T-helper 1 cell (primary cell): ENCODE measurements at places on chromosomes 7 and 10.

DNA sequence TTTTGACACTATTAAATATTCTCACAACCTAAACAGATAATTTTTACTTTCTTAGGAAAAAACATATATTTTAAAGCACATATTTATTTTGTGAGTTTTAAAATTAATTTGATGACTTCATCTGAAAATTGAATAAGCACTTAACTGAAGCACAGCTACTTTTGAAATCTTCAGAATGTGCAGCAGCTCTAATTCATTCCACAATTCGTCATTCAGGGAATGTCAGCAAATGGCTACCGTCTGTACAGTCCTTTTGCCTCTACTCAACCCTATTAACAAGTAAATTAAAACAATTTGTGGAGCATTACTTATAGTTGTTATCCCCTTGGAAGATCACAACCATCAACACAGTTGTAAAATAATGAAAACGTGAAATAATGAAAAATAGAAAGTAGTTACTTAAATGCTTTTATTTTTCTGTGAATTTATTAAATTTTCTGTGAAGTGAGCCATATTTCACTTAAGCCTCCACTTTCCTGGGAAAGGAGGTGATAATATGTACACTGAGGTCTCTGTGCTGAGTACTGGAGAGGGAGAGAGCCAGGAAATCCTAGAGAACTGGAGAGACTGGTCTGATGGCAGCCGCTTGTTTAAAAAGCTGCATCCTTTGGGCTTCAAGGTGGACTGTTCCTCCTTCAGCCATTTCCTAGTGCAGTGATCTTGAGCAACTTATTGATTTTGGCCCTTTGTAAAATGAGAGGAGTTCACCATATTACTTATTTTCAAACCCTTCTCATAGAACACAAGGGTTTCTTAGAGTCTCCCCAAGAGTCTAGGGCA, 70.6 kb downstream of the REEP3 start:
- DNase-seq: no peak

DNA sequence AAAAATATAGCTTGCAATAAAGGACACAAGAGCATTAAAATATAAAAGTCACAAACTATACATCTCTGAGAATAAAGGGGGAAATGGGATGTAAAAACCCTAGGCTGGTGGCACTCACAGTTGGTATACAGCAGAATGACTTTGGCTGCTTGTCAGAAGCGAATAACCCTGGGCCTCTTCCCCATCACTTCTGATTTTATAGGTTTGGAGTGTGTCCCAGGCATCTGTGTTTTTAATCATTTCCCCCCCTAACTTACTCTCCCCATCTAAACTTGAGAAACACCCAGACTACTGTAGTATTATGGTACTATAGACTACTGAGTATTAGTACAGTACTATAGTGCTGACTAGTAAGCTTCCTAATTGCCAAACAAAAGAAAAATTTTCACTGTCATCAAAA, 1.8 kb upstream of the RPA3 start:
- DNase-seq: no peak

DNA sequence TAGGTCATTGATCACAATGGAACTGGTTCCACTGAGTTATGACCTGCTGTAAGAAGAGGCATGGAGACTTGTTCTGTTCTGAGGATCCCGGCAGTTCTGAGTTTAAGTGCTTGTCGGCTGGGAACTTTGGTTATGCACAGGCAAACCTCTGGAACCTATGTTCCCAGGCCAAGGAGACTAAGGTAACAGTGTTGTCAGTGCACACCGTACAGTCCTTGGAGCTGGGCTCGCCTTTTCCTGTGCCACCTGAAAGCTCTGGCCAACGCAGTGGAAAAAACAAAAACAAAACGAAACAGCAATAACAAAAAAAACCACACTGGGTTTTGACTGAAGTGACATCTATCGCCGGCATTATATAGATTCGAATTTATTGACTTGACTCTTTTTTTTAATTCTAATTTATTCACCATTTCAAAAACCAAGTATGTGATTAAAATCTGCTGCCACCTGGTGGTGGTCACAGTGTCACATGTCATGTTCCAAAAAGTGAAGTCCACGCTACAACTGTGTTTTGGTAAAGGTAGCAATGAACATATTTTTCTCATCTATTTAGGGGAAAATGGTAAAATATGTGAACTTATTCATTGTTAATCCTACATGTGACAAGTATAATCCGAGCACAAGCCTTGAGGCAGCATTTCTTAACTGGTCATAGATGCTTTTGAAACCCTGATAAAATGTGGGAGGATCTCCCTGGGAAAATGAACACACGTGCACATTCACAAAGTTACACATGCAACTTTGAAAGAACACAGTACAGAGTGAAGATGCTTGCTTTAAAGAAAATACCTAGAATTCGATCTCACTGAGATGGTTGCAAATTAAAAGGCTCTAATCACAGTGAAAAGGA, 113.8 kb upstream of the PPP2R2D start:
- DNase-seq: no peak

DNA sequence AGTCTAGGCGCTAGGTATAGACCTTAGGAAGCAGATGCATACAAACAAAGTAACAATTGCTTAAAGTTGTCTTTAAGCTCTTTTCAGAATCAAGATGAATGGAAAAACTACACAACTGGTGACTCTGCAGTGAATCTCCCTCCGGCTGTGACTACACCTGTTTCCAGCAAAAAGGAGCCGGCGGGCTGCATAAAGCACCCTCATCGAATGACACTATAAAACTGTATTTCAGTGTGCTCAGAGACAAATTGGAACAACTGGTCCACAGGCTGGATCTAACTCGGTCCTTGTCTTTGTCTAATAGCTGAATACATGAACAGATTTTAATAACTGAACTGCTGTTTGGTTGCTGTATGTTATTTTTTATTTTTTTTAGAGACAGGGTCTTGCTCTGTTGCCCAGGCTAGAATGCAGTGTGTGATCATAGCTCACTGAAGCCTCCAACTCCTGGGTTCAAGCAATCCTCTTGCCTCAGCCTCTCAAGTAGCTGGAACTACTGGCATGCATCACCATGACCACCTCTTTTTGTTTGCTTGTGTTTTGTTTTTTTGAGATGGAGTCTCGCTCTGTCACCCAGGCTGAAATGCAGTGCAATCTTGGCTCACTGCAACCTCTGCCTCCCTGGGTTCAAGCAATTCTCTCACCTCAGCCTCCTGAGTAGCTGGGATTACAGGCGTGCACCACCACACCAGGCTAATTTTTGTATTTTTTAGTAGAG, 64.2 kb upstream of the SVIL start:
- no peak for DNase-seq

- no peak for DNase-seq
Measured at GRCh38 chr7:68752485-68753178, 845.6 kb upstream of the AUTS2 start.

DNA sequence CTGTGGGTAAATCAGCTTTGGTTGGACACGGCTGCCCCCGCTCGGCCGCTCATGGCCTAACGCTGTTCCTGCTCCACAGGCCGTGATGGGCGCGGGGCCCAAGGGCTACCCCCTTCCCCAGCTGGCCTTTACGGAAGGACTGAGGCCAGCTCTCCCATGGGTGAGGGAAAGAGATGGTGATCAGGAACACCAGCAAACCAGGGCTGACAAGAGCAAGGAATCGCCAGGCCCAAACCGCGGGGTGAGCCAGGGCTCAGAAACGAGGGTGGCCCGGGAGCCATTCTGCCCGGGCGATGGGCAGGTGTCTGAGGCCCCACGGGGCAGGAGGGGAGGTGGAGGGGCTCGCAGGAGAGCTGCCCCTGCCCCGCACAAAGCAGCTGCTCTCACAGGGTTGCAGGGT, 26.6 kb downstream of the GPER1 start:
- no peak for DNase-seq

DNA sequence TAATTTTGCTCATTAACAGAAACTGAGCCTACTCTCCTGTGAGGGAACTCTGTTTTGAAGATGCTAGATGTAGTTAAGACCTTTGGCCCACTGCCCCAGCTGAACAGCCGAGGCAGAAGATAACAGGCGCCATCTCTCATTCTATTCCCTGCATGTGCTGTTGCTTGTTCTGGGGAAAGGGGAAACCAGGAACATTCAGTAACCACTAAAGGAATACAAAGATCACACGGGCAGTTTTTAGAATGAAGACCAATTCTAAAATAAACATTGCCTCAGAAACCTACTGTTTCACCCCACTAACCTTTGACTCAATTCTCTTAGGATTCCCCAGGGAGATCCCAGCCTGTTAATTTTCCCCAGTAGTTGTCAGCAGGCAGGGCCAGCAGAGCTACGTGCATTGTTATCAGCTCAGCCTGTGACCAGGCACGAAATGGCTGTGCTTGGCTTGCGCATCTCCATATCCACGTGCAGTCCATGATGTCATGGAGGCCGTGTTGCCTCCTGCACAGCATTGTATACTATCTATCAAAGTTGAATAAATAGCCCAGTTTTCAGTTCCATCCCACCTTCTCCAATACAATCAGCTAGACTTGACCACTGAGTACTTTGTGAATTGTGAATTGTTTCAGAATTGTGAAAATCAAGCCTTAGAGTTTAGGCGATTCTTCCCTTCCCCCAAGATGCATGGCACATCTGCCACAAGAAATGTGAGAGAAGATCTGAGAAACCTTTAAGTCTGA, 36.0 kb downstream of the ANK3 start:
- no peak for DNase-seq

- DNase-seq: no peak
Measured at GRCh38 chr10:97332591-97333350, 1.8 kb downstream of the FRAT2 start.

DNA sequence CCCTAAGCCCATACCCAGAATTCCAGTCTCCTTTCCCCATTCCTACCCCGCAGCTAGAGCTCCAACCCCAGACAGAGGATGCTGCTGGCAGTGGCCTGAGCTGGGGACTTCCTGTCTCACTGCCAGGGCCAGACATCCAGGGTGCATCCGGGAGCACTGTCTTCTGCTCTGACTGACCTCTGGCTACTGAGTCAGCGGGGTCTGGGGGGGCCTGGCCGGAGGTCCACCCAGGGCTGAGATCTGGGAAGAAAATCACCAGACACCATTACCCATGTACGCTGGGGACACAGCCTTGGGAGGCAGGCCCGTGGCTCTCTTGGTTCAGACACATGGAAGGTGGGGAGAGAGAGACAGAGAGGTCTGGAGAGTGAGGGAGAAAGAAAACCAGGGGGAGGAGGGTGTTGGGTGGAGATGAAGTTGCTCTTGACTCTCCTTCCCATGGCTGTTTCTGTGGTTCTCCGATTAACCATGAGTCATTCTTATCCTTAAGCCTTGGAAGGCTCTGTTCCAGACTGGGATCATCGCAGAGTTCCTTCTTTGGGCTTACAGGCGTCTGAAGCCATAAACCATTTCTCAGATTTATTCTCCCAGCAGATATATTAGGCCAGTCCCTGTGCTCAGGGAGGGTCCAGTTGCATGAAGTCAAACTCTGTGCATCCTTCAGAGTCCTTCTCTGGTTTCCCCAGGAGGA, 23.6 kb downstream of the TSPAN15 start:
- no peak for DNase-seq

DNA sequence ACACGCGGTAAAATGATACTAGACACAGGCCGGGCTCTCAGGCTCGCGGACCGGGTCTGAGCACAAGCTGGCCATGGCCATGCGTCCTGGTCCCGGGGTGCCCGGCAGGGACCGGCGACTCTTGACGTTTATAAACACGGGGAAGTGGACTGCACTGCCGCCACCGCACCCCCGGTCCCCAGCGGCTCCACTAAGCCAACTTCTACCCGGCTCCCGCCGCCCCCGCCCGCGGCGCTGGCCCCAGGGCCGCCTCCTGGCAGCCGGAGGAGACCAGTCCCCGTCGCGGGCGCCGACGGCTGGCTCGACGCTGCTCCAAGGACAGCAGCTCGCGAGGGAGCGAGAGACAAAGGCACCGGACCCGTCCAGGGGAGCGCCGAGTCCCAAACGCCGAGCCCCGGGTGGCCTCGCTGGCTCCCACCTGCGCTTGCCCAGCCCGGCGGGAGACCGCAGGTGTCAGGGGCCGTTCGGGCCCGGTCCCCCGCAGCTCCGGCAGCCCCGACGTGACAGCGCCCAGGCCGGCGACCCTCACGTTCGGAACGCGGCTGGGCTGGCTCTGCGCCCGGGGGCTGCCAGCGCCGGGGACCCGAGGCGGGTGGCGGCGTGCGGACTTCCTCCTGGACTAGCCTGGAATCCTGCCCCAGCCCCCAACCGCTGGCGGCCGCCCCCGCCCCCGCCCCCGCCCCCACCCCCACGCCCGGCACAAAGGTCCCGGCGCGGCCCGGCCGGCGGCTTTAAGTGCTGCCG, 517 bp downstream of the ITGB1 start:
- peak; percentile 10 for DNase-seq

DNA sequence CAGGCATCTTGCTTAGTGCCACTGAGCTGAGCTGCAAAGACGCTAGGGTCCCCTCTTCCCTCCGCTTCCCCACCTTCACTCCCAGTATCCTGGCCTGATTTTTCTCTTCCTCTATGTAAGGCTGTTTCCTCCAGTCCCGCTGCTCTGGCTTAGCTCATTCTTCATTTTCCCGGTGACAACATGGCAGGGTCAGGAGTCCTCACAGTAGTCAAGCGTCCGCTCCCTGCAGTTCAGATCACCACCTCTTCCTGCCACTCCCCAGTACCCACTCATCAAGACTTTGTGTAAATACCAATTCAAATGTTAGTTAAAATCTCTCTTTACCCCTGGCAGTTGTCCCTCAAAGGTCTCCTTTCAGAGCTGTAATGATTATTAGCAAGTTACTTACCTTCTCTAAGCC, 650.4 kb upstream of the CELF2 start:
- DNase-seq: no peak

GRCh38 chr10:60809157-60809556, 30.9 kb downstream of the CDK1 start:
- DNase-seq: no peak

GRCh38 chr7:137135654-137136350, 207.7 kb downstream of the PTN start:
- no peak for DNase-seq

- no peak for DNase-seq
Measured at GRCh38 chr10:9222917-9223316, 1168.4 kb downstream of the GATA3 start.

DNA sequence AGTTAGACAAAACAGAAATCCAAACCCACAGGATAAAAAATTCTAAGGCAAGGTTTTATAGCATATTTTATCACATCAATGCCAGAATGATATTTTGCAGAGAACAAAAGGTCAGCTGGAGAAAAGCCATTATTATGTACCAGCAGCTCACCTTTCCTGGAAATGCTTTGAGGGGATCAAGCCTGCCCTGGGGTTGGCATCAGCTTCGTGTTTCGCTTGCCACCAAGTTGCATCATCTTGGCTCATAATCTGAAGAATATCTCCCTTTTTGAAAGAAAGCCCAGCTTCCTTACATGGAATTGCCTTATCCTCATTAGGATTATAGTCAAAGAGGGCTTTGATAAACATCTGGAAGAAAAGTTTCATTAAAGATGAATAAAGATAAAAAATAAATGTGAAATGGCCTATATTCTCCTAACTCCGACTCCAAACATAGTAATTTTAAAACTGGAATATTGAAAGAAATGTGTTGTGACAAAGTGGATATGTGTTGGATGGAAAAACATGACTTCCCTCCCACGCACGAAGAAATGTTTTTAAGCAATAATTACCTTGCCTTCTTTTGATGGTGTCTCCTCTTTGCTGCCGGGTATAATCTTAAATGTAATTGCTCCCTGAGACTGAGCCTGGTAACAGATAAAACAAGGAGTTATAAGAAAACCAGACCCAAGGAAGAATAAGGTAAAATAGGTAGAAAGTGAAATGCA, 121.3 kb upstream of the ODAD2 start:
- DNase-seq: no peak

GRCh38 chr7:46486256-46487206, 565.5 kb upstream of the IGFBP3 start:
- DNase-seq: no peak
